WERI-Rb-1 (cell line): ENCODE measurements at places on chromosomes 2 and 18.

DNA sequence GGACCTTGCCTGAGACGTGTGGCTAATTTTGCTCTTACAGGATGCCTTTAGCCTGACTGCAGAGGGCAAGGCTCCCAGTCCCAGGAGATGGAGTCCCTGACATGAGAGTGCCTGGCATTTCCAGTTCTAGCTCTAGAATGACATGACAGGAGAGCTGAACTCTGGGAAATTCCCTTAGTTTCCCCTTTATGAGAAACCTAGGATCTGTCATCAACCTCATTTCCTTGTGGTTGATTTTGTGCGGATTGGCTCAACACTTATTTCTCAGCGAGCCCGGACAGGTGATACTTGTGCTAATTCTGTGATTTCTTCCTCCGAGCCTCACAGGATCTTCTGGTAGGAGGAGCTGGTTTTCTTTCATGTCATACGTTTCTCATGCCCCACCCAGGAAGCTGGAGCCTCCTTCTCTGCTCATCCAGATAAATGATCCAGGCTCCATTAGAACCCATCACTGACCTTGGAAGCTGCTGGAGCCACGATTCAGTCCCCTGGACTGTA lies at the start of gene IL36G:
Gene IL36G (plus strand): TSS at position 448 of the 498 bp plus-strand sequence. CDS start 633 bp downstream, outside the sequence.
- DNase-seq: no peak

DNA sequence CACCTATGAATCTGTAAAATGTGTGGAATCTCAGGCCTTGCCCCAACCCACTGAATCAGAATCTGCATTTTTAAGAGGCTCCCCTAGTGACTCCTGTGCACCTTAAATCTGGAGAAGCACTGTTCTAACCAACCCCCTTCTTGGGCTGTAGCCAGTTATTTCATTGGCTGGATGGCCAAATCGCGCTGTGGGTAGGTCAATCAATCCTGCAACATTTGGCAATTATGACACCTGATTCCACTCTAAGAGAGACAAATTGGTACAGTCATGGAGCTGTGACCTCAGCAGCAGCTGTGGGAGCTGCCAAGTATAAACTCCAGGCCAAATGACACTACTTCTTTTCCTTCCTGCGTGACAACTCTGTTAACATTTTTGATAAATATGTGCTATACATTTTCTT lies 208.7 kb downstream of the CLIP4 start:
- no peak for DNase-seq

DNA sequence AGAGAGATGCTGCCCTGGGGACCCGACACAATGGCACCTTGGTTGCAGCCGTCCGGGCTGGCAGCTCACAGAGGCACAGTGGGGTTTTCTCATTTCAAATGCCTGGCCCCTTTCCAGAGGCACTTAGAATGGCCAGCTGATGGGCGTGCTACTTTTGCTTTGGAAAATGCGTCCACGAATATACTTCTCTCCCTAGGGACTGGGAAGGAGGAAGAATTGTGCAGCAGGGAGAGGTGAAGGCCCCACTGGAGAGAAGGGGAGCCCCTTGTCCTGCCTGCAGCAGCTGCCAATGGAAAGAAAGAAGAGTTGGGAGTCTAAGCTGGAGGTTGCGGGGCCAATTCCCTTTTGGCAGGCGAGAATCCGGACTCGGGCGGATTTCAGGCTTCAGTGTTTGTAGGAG lies 1.1 kb upstream of the MAL start:
- DNase-seq: no peak

DNA sequence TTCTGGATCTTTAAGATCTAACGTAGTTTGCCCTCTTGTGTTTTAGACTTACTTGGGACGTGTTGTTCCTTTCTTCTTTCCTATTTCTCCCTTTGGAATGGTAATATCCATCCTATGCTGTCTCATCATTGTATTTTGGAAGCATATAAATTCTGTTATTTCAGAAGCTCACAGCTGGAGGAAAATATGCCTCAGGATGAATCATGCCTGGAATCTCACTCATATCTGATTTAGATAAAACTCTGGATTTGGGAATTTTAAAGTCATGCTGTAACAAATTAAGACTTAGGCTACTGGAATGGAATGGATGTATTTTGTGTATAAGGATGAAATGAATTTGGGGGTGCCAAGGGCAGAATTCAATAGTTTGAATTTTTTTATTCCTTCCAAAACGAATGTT lies 245.2 kb upstream of the GULP1 start:
- DNase-seq: no peak
